Karpas-422 (cell line): ENCODE measurements at places on chromosomes 5 and 9. TPM values are rescaled to one million over a fixed set of nuclear protein-coding genes. Genes with fewer than 3 reads are reported as not detected.

Gene CCDC183
- 1.6 TPM in 1 of 2 replicates, not detected in the other for total RNA-seq

Gene OLFML2A
- not detected in 2 replicates for total RNA-seq

Gene RAB3C
- not detected in 2 replicates for total RNA-seq

Gene MYORG
- 0.45 and 1.7 TPM in 2 replicates for total RNA-seq

Gene ANKRD34B
- not detected in 2 replicates for total RNA-seq

Gene CAST
- total RNA-seq = 51.3 and 68.2 TPM in 2 replicates

Gene SHC3
- total RNA-seq = 0.04 TPM in 1 of 2 replicates, not detected in the other

Gene NPR3
- total RNA-seq = 0.11 and 1.2 TPM in 2 replicates

Gene ARHGEF28
- not detected in 2 replicates for total RNA-seq

DNA sequence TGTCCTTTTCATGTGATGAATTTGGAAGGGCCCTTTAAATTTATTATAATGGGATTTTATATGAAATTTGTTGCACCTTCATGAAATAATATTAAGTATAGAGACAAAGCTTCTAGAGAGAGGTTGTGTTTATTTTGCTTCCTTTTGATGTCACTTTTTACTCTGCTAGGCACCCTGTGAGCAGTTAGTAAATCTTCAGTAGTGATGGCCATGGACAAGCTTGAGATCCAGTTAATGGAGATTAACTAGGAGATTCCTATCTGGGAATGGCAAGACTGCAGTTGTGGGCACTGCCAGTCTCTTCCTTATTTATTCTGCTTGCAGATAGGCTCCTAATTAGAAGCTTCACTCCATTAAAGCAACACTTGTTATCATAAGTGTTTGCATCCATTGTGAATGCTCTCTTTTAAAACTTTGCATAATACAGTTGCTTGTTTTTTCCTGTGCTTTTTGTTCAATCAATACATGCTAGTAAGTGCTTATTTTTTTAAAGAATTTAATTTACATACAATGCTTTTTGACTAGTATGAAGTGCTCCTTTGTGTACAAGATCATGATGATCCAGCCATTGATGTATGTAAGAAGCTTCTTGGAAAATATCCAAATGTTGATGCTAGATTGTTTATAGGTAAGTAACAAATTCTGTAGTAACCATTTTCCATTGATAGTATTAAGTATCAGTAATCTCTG is 25.9 kb downstream of the UGCG start:
- no peaks in the 10 kb centered on the region for H3K27me3 ChIP-seq
- no peak overlapping the region for H3K4me3 ChIP-seq

DNA sequence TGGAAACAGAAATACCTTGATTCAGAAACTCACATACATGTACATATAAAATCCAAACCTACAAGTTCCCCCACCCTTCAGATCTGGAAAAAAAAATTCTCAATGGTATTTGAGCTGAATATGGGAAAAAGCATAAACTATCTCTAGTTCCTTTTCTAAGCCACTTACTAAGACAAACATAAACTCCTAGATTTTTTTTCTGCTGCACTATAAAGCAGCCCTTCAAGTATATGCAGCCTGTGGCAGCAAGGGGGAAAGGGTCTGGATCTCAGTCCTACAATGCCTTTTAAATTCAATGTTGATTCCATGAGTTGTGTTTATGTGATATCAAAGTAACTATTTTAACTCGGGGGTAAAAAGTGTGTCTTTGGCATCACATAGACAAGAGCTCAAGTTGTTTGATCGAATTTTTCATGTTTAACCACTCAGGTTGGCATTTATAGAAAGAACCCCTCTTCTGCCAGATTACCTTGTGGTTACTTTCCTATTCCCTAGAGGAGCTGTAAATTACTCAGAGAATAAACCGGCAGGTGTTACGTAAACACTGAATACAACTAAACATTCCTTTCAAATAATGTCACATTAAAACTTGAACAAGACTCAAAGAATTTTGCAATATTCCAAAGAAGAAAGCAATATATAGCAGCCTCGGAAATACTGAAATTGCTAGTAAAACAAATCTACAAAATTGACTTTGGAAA is 91.8 kb upstream of the FER start:
- DNase-seq = no peak
- H3K36me3 ChIP-seq = no peaks in the 10 kb centered on the region
- H3K27me3 ChIP-seq = no peaks in the 10 kb centered on the region

GRCh38 chr5:155481182-155481581 is 467.6 kb downstream of the KIF4B start:
- DNase-seq = no peak
- H3K4me3 ChIP-seq = no peak overlapping the region
- no peaks in the 10 kb centered on the region for H3K27me3 ChIP-seq
- H3K27ac ChIP-seq = no peak overlapping the region

- H3K4me1 ChIP-seq = no peaks in the 10 kb centered on the region
- no peak for DNase-seq
- H3K36me3 ChIP-seq = no peaks in the 10 kb centered on the region
- no peaks in the 10 kb centered on the region for H3K27me3 ChIP-seq
- no peak overlapping the region for H3K27ac ChIP-seq
Measured at GRCh38 chr9:117437283-117437682, 22.4 kb upstream of the ASTN2 start.

- no peak overlapping the region for H3K27ac ChIP-seq
- H3K27me3 ChIP-seq = no peaks in the 10 kb centered on the region
- H3K36me3 ChIP-seq = no peaks in the 10 kb centered on the region
- DNase-seq = no peak
- no peaks in the 10 kb centered on the region for H3K4me1 ChIP-seq
Measured at GRCh38 chr5:31362931-31363568, 168.8 kb downstream of the DROSHA start.

DNA sequence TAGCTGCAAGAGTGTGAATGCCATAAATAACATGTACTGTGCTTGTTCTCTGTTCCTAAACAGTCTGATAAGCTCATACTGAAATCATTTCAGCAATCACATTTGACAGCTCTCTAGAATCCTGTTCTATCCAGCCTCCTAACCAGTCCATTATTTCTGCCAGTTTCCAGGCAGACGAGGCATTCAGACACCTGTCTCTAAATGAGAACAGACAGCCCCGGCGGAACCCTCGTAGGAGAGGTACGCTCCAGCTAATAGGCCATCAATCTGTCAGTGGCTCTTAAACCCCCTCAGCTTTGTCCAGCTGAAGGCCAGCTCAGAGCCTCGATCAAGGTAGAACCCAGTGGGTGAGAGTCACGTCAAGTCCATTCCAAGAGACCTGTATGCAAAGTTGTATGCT is 272.3 kb downstream of the GLIS3 start:
- H3K27me3 ChIP-seq = no peaks in the 10 kb centered on the region
- no peaks in the 10 kb centered on the region for H3K4me1 ChIP-seq
- no peaks in the 10 kb centered on the region for H3K36me3 ChIP-seq

DNA sequence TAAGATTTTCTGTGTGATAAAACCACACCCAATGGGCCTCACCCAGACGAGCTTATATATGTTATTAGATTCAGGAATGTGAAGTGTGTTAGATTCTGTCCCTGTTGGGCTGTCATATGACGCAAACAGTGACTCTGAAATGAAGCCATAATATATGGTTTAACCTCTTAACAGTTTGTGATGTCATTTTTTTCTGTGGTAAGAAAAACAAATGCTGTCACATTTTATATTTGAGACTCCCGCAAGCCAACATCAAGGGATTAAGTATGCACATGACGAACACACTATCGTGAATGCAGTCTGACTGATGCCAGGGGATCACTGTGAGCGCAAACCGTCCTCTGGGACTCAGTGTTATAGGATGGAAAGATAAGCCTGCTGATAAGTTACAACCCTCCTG is 321.7 kb downstream of the SH3GL2 start:
- H3K36me3 ChIP-seq = no peaks in the 10 kb centered on the region
- DNase-seq = no peak
- no peaks in the 10 kb centered on the region for H3K27me3 ChIP-seq
- H3K27ac ChIP-seq = no peak overlapping the region

GRCh38 chr5:65812648-65813047 is 90.6 kb downstream of the NLN start:
- H3K27ac ChIP-seq = no peak overlapping the region
- DNase-seq = no peak
- no peak overlapping the region for H3K4me3 ChIP-seq
- H3K36me3 ChIP-seq = peaks cover 24% of the 10 kb centered on the region; the same call in 1 of the 2 replicates
- peaks cover 7% of the 10 kb centered on the region for H3K4me1 ChIP-seq
- no peaks in the 10 kb centered on the region for H3K27me3 ChIP-seq
